Gastroesophageal sphincter (tissue), 4 donors: ENCODE measurements at places on chromosomes 12 and 14.

DNA sequence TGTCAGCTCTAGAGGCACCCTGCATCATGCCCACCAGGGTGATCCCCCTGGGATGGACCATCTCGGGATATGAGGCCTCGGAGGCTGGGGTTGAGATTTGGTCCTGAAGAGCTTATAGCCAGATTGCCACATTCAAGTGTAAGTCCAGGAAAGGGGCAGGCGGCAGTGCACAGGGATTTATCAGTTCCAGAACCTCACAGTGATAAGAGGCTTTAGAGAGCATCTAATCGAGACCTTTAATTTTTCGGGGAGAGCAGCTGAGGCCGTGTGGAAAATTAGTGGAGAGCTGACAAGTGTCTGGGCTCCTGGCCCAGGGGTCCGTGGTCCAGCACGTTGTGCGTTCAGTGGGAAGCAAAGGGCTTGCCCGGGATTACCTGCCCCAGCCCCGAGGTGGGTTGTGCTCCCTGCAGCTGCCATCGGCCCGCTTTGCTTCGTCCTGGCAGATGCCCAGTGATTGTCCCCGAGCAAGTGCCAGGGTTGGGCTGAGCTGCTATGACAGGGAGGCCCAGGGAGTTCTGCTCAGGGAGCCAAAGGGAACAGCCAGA, 52.1 kb downstream of the C14orf132 start:
- ATAC-seq: no peak

DNA sequence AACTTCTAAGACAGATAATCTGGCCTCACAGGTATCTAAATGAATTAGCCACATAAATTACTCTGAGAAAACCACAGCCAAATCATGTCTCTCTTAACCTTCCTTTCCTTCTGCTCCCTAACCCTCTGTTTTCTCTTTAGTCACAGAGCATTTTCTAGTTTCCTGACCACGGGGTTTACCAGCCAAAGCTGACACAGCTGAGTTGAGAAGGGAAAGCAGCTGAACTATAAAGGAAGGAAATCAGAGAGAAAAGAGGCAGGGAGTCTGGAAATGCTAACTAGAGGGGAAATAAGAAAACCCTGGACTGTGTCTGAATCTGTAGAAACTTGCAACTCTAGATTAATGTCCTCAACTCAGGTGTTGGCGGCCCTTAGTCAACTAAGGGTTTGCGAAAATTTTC, 24.4 kb downstream of the ANKS1B start:
- no peak for ATAC-seq

- no peak for ATAC-seq
Measured at GRCh38 chr14:102798926-102799325, 21.7 kb downstream of the TRAF3 start.

GRCh38 chr14:35408026-35408425, 3.5 kb upstream of the NFKBIA start:
- ATAC-seq: no peak

DNA sequence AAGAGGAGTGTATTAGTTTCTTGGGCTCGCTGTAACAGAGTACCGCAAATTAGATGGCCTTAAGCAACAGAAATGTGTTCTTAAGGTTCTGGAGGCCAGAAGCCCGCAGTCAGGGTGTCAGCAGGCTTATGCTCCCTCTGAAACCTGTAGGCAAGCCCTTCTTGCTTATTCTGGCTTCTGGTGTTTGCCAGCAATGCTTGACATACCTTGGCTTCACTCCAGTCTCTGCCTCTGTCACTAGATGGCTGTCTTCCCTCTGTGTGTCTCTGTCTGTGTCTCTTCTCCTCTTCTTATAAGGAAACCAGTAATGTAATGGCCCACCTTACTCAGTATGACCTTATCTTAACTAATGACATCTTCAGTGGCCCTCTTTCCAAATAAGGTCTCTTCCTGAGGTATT, 85.1 kb downstream of the DERA start:
- no peak for ATAC-seq

DNA sequence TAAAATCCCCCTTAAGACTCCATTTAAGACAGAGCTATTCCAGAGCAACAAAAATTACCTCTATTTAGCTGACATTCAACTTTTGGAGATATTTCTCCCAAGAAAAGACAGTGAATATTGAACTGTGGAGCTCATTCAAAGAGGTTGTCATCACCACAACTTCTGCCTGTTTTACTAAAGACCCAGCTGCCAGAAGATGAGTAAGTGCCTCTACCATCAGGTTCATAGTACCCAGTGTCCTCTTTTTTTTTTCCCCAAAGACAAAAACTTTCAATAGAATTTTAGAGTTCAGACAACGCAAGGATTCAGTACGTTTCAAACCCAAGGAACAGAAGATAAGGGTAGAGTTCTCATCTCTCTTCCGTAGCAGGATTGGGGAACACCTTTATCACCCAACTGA, 461.3 kb downstream of the BCAT1 start:
- no peak for ATAC-seq

- ATAC-seq: no peak
Measured at GRCh38 chr14:39680777-39681176, 248.5 kb upstream of the FBXO33 start.

- ATAC-seq: no peak
Measured at GRCh38 chr12:69339999-69340398, 8.2 kb upstream of the LYZ start.

- ATAC-seq: no peak
Measured at GRCh38 chr14:104297721-104298401, 159.5 kb downstream of the KIF26A start.

- ATAC-seq: no peak
Measured at GRCh38 chr12:31431721-31432240, 105.8 kb upstream of the SINHCAF start.

- ATAC-seq: no peak
Measured at GRCh38 chr14:50599700-50600444, 39.9 kb downstream of the ATL1 start.

- no peak for ATAC-seq
Measured at GRCh38 chr12:946212-946611, 3.3 kb downstream of the RAD52 start.
